Eye (tissue), 1 donor: ENCODE measurements at places on chromosomes 2 and 18.

DNA sequence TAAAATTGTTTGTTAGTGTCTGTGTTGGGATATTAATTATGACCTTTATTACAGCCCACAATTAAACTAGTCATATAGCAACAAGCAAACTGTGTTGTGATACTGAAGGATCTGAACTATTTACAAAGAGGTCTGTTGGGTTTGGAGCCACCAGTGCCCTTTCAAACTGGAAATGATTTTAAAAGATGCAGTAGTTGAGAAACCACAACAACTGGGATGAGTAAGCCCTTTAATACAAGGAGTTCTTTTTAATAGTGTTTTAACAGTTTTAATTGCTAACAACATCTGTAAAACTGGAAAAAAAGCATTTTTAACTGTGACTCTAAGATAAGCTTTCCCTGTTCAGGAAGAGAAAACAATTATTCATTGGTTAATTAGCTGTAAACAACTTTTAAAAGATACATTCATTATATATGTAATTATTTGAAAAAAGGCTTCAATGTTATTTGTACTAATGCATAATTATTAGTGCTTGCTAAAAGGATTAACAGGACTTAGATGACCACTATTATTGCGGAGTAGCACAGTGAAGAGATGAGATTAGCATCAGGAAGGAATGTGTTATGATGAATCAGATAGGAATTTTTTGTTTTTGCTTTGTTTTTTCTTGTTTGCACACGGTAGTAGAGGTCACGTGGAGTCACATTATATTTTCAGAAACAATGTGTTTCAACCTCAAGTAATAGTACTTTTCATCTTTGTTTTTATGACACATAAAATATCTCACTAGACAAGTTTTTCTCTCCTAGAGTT, 392.7 kb upstream of the FANCL start:
- DNase-seq, result no peak

- no peak for DNase-seq
These were observed 102.2 kb upstream of the KCTD1 start for GRCh38 chr18:26650310-26651268.

- DNase-seq, result no peak
These were observed 324.1 kb downstream of the CCDC178 start for GRCh38 chr18:33116376-33116775.

GRCh38 chr2:20584399-20585358, 66.2 kb downstream of the HS1BP3 start:
- peak; percentile 93 for DNase-seq

GRCh38 chr2:105856581-105856980, 111.9 kb downstream of the NCK2 start:
- no peak for DNase-seq

GRCh38 chr2:28098501-28099225, 208.1 kb downstream of the BABAM2 start:
- DNase-seq, result peak; percentile 20
